Hematopoietic multipotent progenitor cell treated with erythropoietin and hydrocortisone succinate and interleukin-3 and kit ligand, for 8 days (in vitro differentiated cells): ENCODE measurements at places on chromosomes 1 and 21.

- no peak for DNase-seq
Measured at GRCh38 chr1:53640701-53641075, 98.3 kb downstream of the GLIS1 start.

DNA sequence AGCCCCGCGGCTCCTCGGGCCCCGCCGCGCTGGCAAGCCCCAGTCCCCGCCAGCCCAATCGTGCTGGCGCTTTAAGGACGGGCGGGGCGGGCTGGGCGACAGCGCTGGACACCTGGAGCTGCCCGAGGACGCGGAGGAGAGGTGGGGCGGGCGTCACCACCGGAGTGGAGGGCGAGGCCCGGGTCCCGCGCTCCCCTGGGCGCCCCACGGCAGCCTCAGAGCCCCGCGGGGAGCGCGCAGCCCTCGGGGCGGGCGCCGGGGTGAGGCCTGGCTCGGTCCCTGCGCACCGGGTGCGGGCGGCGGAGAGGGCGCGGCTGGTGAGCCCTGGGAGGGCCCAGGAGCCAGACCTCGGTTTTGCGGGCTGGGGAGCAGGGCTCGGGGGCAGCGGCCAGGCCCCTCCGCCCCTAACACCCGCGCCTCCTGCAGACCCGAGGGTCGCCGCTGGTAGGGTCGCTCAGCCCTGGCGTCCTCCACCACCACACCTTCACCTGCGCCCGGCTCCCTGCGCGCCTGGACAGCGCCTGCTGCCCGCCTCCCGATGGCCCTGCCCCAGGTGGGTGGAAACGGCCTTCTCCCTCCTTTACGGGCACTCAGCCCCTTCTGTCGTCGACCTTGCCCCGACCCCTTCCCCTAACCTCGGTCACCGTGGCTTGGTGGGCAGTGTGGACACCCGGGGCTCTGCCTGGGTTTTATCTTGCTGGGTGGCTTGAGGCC, at the start of gene TMEM61:
TMEM61 (plus strand) TSS at position 101 of the 714 bp plus-strand sequence; CDS start at position 539, 438 bp downstream.
- DNase-seq, result no peak

- DNase-seq, result no peak
Measured at GRCh38 chr1:59125676-59126320, 171.1 kb upstream of the FGGY start.

GRCh38 chr1:230347896-230348295, 78.2 kb downstream of the PGBD5 start:
- DNase-seq, result no peak

DNA sequence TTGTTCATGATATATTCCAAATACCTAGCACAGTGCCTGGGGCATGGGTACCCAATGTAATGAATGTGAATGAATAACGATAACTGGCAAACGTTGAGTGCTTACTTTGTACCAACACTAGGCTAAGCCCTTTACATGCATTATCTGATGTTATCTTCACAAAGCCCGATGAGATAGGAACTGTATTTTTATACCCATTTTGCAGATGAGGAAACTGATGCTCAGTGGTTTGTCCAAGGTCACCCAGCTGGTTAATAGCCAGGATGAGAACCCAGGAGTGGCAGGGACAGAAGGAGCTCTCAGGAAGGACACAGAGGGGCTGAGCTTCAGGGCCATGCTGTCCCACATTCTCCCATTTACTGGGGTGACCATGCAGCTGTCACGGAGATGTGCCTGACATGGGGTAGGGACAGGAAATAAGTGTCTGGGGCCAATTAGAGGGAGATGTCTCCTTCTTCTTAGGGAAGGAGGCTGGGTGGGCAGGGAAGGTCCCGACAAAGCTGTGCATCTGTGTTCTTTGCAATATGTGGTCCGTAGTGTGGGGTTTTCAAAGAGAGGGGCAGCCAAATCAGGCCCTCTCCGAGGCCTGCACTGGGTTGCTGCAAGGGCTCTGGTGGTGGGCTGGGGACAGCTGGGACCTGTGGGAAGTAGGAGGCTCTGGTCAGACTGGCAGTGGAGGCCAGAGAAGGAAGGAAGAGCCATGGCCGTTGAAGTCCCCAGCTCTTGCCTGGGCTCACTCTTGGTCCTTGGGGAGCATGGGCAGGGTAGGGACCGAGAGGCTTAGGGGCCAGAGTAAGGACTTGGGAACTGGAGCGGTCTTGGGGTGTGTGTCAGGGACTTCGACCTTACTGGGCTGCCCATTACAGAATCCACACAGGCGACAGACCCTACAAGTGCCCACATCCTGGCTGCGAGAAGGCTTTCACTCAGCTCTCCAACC, 26.6 kb downstream of the A3GALT2 start:
- no peak for DNase-seq

GRCh38 chr1:166391279-166392066, 224.7 kb upstream of the FAM78B start:
- DNase-seq, result no peak

- DNase-seq, result no peak
Measured at GRCh38 chr1:42748461-42749410, 8.7 kb upstream of the CLDN19 start.

DNA sequence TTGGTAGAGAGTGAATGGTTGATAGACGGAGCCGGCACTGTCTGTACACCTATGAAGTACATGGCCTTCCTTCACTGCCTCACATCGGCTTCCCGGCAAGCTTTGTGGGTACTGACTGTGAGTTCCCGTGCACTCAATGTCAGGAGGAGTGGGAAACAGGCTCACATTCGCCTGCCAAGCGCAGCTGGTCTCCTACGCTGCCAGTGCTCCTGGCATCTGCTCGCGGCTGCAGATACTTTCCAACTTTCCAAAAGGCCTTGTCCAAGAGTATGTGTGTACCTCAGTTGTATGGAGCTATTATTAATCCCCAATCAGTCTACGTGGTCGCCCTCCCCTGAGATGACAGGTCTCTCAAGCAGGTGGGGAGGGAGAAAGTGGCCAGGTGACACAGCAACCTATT, 180.8 kb downstream of the ZSCAN20 start:
- no peak for DNase-seq

DNA sequence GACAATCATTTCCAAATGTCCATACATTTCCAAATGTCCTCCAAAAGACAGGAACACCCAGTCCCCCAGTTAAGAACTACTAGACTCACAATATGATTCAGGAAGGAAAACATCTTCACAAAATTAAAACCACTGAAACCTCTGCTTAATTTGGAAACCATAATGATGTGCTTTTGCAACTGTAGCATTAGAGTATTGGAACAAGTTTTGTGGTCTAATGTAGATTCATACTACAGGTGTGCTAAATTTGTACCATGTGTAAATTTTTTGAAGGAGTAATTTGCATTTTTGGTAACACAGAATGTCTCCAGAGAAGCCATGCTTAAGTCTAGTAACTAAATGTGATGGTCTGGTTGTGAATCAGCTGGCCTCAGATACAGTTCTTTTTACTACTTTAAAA, 129.6 kb downstream of the DPYD start:
- no peak for DNase-seq

DNA sequence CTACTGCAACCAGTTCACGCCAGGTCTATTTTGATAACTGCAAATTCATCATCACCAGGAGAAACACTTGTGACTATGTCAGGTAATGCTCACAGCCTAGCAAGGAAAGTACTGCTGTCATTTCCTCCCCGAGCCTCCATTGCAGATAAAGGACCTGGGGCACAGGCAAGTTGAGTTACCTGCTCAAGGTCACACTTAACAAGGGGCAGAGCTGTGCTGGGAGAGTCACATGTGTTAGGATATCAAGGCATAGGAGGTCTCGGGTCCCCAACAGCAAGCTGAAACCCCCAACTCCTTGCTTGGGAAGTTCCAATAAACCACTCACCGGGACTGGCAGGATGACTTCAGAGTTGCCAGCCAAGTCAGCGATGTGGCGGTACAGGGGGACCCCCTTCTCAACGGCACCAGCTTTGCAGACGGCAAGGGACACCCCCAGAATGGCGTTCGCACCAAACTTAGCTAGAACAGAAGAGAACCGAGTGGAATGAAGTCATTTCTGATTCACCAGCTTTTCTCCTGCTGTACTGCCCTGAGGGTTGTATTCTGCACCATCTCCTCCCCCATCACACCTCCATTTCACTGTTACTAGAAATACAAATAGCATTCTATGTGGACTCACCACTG, 11.6 kb downstream of the ENO1 start:
- DNase-seq, result no peak

DNA sequence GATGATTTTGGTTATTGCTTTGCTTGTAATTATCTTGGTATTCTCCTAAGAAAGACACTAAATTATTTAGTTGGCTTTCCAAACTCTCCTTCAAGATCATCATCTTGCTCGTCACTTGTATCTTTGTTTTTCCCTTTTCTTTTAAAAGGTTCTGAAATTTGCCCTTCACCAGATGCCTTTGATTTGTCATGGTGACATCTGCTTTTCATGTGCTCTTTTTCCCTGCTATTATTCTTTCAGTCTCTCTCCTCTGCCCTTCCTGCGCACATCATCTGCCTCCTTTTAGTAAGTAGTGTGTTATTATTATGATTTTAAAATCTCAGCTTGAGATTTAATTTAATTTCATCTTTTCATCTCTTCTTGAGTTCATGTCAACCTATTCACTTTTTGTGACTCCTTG, 92.1 kb downstream of the BACH1 start:
- DNase-seq, result no peak

DNA sequence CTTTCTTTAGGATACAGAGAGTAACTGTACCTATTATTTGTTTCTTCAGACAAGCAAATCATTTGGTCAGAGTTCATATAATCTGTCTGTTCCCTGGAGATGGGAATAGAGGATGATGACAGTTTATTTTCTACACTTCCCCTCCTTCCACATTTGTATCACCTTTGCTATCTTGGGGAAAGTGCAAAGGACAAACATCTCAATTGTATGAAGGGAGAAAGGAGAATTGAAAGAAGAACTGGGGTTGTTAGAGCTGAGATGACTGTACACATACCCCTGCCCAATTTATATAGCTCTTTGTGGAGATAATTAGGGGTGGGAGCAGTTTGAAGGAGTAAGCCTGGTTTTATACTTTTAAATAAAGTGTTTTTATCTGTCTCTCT, 14.0 kb downstream of the POLR3GL start:
- no peak for DNase-seq

- DNase-seq, result no peak
Measured at GRCh38 chr1:154792899-154793298, 77.2 kb downstream of the KCNN3 start.

DNA sequence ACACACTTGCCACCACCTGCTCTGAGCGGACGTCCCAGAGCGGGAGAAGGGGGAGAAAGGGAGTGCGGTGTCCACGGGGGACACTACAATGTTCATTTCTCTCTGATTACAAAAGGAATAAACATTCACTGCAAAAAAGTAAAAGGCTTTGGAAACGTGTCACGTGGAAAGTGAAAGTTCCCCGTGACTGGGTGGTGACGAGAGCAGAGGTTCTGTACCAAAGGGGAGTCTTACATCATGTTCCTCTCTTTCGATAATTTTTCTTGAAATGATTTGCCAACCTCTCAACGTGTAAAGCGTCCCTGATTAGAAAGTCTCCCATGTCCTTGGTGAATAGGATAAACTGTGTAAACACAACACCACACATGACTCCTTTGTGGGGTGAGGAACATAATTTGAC, 22.0 kb upstream of the PRDM15 start:
- no peak for DNase-seq

DNA sequence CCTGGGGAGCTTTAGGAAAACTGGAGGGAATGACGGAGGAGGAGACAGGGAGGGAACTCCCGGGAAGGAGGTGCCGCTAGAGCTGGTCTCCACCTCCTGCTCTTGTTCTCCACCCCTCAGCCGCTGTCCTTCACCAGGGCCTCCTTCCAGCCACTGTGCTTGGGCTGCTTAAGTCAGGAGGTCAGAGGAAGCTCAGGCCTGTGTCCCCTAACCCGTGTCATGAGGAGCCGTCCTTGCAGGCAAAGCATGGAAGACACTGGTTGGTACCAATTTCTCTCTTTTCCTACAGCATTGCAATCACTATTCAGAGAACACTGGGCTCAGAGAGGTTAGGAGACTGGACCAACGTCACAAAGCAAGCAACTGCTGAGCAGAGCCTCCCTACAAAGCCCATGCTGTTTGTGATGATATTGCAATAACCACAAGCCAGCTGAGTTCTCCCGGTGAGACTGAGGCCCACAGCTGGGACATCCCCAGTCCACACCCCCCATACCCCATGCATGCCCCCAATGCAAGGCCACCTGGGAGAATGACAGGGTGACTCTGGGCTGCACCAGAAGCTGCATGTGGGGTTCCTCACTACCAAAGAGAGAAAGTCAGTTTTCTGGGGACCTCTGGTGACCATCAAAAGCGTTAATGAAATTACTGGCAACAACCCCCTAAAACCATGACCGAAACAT, 427.5 kb downstream of the NPHP4 start:
- no peak for DNase-seq

DNA sequence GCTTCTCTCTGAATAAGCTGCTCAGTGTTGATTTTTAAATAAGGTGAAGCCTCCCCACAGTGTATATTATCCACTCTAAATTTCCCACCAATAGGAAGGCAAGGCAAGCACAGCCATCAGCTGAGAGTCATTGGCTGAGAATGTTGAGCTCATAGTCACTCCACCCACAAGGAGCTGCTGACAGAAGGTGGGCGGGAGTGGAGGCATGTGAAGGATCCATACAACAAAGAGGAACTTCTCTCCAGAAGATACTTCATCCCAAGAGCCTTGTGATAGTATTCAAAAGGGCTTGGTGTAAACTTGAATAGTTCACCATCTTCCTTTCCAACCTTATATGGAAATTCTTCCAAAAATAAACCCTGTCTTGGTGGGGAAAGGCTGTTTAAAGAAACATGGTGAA, 42.8 kb downstream of the SAMD13 start:
- DNase-seq, result no peak

DNA sequence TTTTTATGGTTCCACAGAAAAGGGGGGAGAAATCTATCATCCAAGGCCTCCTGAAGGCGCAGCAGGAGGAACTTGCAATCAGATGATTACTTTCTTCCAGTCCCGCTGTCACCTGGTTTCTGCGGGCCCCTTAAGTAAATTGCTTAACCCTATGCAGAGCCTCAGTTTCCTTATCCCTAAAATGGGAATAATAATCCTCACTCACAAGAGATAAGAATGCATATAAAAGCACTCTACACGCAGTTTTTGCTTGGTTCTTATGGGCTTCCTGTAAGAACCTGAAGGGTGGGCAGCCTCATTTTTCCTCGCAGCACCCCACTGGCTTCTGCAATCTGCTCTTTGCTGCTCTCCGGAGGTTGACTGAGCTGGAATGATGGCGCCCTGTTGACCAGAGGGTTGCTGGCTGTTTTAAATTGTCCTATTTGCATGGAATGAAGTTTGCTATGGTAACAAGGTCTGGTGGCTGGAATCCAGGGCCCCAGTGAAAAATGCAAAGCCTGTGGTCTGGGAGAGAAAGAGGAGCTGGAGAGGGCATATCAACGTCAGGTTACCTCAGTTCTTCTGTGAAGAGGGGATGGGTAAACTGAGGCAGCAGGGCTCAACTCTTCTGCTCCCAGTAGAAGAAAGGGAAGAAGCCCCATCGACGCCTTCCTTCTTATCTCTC, 1.0 kb upstream of the KAZN start:
- DNase-seq, result no peak

- no peak for DNase-seq
Measured at GRCh38 chr1:92466683-92467352, 19.9 kb downstream of the GFI1 start.

GRCh38 chr1:26284597-26285347, 4.9 kb downstream of the SH3BGRL3 start:
- peak; percentile 97 for DNase-seq

- no peak for DNase-seq
Measured at GRCh38 chr1:163450986-163451385, 129.2 kb downstream of the NUF2 start.

GRCh38 chr1:221877311-221877710, 135.4 kb upstream of the DUSP10 start:
- DNase-seq, result no peak
